Epithelial cell of prostate (primary cell): ENCODE measurements at places on chromosomes 13 and 19.
A peak's percentile ranks its signal among the peaks of the same experiment; 100 is the strongest.

DNA sequence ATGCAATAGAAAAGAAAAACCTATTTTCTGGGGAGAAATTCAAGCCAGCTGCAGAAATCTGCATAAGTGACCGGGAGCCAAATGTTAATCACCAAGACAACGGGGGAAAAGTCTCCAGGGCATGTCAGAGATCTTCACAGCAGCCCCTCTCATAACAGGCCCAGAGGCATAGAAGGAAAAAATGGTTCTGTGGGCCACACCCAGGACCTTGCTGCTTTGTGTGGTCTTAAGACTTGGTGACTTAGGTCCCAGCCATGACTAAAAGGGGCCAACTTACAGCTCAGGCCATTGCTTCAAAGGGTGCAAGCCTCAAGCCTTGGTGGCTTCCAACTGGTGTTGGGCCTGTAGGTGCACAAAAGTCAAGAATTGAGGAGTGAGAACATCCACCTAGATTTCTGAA lies 2847.6 kb upstream of the PCDH20 start:
- DNase-seq: no peak

- DNase-seq: no peak
These were observed 462.1 kb downstream of the OLFM4 start for GRCh38 chr13:53490752-53491151.

DNA sequence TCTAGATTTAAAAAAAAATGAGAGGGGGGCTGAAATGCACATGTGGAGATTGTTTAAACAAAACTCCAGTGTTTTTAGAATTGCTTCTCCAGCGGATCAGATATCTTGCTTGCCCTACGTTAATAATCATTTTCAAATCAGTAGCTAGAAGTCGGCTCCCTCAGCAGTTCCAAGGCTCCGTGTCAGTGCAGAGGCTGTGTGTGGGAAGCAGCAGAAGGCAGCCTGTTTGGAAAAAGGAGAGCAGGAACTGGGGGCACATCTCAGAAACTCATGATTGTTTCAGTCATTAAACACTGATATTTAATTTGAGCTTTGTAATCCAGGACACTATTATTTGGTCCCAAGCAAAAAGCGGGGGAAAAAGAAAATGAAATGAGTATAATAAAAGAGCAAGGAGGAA lies 50.9 kb downstream of the SOX21 start:
- no peak for DNase-seq

DNA sequence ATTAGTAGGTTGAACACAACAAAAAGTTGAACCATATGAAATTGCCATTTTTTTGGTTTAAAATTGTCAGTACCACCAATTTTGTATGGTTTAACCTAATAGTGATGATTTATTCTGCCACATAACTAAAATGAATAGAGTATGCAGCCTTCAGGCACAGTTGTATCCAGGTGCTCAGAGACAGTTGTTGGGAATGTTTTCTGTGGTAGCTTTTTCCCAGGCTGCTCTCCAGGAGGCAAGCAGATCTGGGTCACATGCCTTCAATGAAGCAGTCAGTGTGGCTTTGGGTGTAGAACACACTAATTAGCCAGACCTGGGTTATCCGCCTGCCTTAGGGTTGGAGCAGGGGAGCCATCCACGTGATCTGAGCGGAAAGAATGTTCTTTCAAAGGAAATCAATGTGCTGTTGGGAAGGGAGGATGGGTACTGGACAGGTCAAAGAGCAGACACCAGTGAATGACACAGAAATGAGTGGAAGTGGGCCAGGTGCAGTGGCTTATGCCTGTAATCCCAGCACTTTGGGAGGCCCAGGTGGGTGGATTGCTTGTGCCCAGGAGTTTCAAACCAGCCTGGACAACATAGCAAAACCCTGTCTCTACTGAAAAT lies 28.6 kb downstream of the MARK4 start:
- DNase-seq: no peak

DNA sequence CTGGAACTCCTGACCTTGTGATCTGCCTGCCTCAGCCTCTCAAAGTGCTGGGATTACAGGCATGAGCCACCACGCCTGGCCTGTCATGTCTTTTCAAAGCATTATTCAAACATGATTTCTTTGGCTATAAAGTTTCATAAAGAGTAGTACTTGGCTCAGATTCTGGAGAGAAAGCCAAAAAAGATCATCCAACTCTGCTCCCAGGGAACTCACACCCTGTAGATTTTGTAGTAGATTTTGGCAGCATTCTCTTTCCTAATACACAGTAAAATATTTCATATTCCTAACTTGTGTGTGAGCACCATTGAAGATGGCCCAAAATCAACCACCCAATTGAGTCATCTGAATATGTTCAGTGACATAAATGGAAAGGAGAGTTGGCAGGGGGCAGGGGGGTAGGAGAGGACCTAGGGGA lies 48.4 kb downstream of the CAB39L start:
- DNase-seq: no peak

DNA sequence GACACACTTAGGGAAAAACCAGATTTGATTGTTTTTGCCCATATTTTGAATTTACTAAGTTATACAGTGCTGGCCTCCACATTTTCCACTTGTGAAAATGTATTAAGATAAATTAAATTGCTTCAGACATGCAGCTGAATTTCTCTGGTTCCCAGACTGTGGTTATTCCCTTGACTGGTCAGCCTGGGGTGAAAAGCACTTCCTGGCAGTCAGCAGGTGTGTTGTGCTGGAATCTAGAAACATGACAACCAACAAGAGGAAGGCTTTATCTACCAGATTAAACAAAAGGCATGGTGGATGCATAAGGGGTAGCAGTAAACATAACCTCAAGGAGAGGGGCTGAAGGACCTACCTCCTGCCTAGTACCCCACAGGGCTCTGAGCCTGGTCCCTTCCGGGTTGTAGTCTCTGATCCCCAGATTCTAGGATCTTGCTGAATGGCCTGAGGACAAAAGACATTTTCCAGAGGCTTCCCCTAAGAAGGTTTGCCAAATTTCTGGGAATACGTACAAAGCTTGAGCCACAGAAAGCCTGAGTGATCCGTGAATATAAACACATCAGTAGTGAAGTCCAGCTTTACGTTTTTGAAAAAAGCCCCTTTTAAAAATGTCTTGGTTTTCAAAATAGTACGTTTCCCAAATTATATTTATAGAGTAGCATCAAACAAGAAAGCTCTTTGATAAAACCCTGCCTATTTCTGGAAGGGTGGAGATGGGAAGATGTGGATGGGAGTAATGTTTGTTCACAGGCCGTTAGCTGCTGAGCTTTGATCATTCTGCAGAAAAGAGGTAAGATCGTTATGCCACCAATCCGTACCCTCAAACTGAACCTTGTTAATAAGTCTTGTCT lies 133.4 kb downstream of the LACC1 start:
- DNase-seq: no peak

DNA sequence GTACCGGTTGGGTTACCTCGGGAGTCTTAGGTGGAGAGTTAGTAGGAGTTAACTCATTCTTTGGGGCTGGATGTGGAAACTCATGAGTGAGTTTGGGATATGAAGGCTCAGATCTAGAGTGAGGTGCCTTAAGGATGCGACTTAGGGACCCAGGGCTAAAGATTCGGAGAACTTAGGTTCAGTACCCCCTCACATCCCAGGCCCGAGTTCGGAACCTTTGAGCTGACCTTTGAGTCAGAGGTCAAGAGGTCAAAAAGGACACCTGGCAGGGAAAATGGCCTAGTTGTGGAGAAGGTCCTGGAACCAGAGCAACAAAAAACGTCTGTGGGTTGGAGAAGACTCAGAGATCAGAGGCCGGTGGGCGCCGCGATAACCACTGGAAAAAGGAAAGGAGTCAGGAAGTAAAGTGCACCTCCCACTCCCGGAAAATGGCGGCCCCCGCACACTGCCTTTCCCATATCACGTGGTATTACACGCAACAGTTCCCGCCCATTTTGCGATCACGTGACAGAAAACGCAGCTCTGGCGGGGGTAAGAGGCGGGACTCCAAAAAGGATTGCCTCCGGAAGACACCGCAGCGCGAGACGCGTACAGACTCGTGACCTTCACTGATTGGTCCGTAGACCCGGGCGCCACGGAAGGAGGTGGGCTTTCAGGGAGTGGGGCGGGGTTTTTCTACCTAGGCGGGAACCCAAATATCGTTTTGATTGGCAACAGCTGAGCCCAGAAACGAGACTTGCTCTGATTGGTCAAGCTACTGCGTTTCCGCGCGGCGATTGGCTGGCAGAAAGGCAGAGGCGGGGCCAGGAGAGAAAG lies at the start of gene ACTMAP:
TSS of gene ACTMAP (minus strand) at position 420 of the 816 bp plus-strand sequence. CDS start 674 bp downstream, outside the sequence.
- peak; percentile 99 for DNase-seq

DNA sequence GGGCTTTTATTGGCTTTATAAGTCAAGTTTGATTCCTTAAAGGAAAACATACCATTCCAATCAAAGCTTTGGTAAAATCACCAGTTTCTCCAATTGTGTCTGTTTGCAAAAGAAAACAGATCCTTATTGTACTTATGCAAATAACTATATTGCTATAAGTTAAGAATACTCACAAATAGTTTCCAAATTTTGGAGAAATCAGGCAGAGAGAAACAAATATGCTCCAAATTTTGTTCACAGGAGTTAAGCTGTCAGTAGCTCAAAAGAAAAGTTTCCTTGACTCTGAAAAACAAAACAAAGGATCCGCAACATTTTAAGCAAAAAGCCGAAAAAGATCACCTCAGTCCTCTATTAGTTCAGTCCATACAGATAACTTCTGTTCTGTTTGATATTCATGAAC lies 19.2 kb upstream of the IGFL4 start:
- DNase-seq: no peak

DNA sequence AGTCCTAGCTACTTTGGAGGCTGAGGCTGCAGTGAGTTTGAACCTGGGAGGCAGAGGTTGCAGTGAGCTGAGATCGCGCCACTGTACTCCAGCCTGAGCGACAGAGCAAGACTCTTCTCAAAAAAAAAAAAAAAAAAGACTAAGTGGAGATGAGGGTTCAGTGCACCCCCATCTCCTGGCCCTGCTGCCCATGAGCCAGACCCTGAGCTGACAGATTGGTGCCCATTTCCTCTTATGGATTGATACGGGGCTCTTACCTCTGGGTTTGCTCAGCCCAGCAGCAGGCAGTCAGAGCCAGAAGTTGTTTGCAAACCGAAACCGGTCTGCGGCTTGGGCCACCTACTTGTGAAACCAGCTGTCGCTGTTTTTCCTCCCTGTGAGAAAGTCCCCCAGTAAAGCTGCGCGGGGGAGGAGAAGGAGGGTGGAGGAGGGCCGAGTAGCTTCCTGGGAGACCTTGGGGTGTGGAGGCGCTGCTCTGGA lies 36.9 kb downstream of the ARRDC2 start:
- no peak for DNase-seq

DNA sequence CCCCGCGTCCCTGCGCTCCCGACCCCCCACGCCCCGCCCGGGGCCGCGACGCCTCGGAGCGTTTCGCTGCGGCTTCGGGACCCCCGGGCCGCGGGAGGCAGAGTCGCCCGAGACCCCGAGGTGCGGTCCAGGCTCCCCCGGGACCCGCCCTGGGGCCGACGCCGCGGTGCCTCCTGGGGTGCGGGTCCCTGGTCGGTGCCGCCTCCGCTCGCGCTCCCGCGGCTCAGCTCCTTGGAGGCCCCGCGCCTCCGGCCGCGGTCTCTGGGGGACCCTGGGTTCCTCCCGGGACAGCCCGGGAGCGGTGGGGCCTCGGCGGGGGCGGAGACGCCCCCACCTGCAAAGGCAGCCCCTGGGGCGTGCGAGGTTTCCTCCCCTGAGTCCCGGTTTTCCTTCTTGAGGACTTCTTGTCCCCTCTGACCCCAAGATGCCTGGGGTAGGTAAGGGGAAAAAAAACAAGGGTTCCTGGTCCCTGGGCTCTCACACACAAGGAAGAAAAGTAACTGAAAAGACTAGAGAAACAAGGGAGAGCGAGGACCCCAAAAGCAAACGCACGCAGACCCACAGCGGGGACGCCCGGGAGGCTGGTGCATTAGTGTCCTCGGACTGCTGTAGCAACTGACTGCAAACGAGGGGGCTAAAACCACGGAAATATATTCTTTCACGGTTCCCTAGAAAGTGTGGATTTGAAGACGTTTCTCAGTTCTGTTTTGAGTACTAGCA lies 740 bp downstream of the ZNF555 start:
- no peak for DNase-seq

- DNase-seq: no peak
These were observed 15.7 kb downstream of the ZNF627 start for GRCh38 chr19:11612816-11613511.

GRCh38 chr19:35585848-35586247 lies at the start of gene PMIS2:
PMIS2 (plus strand) TSS chr19:35586173; CDS start chr19:35586260, 87 bp downstream.
- no peak for DNase-seq

DNA sequence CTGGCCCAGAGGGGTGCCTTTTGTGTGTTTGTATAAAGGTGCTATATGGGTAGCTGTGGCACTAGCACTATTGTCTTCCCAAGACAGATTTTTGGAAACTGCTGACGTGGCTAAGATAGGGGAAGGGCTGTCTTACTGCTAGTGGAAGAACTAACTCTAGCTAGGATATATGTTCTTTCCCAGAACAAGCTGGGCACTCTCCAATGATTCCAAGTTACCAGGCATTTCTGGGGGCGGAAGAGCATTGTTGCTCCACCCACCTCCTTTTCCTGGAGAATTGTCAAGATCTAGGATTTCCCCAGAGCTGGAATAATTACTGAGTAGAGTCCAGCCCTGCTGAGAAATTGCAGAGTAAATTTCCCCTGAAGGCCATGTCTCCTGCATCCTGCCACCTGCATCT lies 408.3 kb downstream of the KLF5 start:
- DNase-seq: no peak

GRCh38 chr13:20441879-20442278 lies 83.8 kb downstream of the CRYL1 start:
- DNase-seq: peak; percentile 60

GRCh38 chr13:98267080-98267912 lies 90.2 kb upstream of the RNF113B start:
- no peak for DNase-seq

- DNase-seq: no peak
These were observed 52.9 kb downstream of the SLC7A9 start for GRCh38 chr19:32816555-32817099.

DNA sequence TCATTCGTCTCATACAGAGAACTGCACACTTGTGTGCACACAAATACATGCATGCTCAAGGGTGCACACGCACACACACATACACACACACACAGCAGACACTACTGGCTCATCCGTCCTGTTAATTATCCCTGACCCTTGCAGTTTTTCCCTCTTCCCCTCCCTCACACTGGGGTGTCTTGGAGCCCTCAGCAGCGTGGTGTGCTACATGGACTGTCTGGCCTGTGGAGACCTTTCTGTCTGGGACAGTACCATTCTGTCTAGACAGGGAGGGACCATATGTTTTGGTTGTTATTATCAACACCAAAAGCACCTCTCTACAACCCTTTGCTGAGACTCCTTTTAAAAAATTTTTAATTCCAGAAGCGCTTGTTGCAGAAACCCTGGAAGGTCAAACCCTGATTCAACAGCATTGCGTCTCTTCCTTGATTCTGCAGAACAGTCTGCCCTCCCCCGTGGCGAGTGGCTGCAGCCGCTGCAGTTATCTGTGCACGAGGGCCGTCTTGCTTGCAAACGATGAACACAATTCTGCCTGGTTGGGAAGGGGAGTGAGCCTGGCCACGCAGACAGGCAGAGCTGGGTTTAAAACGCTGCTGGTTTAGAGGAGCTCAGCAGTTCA lies 374.0 kb downstream of the IRS2 start:
- no peak for DNase-seq
